Stimulated activated CD4-positive, alpha-beta T cell treated with anti-CD3 and anti-CD28 coated beads, Interleukin-15, amount 100 ng/mL, for 48 hours (primary cell): ENCODE measurements at places on chromosomes 1 and 21.

- no peak for DNase-seq
These were observed 45.6 kb upstream of the PLA2G4A start for GRCh38 chr1:186783193-186783592.

GRCh38 chr1:44723496-44724295 lies 7.3 kb downstream of the RNU5D-1 start:
- DNase-seq = no peak

- no peak for DNase-seq
These were observed 53.1 kb downstream of the LMX1A start for GRCh38 chr1:165303386-165303785.

DNA sequence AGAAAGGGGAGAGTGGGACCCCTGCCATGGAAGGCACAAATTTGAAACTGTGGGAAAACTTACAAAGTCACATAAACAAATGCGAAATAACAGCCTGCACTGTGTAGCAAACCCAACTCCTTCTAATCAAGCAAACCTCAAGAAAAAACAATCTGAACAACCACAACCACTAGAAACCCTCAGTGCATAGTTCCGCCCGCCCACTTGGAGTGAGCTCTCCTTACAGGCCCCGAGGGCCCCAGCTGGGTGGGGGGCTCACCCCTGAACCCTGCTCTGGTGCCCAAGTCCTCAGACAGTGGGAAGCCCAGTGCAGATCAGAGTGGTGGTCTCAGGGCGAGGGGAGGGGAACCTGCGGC lies 931 bp upstream of the MXRA8 start:
- DNase-seq = no peak

DNA sequence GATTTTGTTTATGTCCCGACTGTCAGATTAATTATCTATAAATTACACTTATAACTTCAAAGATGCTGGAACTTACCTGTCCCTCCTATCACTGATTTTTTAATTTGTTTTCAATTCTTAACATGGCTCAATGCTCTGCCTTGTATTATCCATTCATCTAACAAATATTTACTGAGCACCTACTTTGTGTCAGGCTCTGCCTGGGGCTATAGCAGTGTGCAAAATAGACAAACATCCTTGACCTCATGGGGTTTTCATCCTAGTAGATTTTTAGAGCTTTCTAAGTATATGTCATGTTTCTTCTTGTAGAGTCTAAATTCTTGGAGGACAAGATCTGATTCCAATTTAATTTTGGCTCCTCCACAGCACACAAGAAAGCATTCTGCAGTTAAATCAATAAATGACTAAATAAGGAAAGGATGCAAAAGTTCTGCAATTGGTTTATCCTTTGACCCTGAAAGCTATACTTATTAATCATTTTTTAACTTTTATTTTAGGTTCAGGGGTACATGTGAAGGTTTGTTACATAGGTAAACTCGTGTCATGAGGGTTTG lies 10.8 kb upstream of the SMYD2 start:
- DNase-seq = no peak

DNA sequence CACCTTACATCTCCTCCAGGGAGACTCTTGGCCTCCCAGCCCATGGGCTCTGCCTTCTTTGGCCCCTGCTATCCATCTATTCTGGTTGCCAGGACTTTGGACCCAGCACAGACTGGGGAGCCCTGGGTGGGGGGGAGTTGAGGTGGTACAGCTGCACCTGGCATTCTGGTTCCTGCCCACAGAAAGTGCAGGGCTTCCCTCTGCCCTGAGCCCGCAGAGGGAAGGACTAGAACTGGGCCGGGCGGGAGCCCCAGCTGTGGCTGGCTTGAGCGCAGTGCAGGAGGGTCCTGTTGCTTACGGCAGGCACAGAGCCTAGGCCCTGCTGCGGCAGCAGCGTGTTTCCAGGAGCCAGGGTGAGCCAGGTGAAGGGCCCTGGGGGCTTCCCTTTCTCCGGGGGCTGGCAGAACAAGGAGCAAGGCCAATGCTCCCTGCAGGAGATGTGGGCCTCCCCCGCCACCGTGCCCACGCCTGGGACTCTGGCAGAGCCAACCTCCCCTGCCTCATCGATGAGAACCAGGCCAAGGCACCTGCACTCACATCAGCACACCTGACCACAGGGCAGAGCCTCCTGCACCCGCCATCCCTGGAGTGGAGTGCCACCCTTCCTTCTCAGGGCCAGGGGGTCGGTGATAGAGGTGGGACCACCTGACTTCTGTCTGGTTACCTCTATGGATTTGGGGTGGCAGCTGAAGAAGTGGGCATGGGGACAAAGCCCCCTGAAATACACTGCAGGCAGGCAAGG lies 16.1 kb downstream of the PARS2 start:
- no peak for DNase-seq

- DNase-seq = no peak
These were observed 30.2 kb upstream of the TRIM17 start for GRCh38 chr1:228446852-228447251.

DNA sequence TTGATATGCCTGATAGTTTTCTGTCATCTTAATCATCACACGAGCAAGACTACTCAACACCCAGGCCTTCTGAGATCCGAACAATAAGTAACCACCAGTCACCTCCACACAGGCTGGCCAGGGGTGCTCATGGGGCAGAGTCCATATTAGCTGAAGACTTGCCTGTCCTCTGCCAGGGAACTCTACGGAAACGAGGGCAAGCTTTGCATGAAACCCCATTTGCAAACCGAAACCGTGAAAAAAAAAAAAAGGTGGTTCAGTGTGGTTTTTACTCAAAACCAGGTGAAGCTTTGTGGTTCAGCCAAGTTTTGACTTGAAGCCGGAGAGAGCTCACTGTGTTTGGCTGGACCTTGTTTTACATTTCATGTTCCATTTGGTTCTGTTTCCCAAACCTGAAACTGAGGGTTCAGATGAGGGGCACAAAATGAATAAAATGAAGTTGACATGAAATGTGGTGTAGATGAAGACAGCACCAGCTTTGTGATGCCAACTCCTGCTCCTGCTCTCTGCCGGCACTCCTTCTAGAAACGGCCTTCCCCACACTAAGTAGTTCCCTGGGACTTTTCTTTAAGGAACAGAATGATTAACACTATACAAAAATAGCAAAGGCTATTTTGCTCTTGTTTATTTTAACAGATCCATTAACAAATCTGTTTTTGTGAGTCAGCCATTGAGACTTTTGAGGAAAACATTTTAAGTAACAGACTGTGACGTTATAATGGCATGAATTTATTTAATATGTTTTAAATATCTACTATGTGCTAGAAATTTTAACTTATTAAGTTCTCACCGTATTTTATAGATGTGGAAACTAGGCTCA lies 74.7 kb downstream of the RUNX1 start:
- peak; percentile 37 for DNase-seq

DNA sequence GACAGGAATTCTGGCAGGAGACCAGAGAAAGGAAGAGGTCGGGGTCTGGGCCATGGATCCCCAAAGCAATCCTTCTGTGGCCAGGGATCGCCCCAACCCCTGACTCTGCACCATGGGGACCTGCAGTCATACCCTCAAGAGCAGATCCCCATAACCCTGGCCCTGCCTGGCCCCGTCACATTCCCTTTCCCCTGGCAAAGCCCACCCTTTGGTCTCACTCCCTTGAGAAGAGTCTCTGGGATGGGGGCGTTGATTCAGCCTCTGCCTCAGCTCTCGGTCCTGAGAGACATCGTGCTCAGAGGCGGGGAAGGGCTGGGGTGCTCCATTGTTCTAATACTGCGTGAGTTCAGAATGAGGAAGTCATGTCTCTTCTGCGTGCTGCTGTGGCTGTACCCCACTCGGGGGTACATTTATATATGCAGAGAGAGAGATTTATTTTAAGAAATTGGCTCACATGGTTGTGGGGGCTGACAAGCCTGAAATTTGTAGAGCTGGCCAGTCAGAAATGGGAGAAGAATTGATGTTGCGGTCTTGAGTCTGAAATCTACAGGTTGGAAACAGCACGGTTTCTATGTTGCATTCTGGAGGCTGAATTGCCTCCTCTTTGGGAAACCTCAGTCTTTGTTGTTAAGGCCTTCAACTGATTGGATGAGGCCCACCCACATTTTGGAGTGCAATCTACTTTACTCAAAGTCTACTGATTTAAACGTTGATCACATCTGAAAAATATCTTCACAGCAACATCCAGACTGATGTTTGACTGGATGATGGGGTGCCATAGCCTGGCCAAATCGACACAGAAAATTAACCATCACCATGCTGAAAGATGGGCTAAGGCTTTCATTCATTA lies 4.2 kb upstream of the PADI2 start:
- DNase-seq = no peak

GRCh38 chr1:93438716-93439115 lies 9.2 kb upstream of the FNBP1L start:
- DNase-seq = no peak

GRCh38 chr1:19435181-19435580 lies 50.2 kb downstream of the CAPZB start:
- DNase-seq = no peak

- no peak for DNase-seq
These were observed 149.9 kb upstream of the DNAH14 start for GRCh38 chr1:224779536-224779935.
